ENCODE measurements at places on chromosomes 5 and 9.

- no peak for DNase-seq
These were observed 31.6 kb upstream of the CTSL start for GRCh38 chr9:87694236-87694755.

DNA sequence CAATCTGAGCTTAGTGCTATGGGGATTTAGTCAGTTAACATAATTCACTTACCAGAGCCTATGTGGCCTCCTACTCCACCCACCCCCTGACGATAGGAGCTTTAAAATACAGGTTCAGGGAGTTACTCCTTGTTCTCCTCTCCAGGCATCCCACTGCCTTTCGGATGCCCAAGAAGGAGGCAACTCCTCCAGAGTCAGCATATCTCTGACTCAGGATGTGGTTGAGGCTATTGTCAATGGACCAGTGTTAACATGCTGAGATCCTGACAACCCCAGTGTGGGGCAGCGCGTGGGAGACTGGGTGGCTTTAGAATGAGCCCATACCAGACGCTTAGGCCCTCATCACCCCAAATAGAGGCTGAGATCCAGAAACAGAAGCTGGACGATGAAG, 27.4 kb downstream of the BICD2 start:
- no peak for DNase-seq

DNA sequence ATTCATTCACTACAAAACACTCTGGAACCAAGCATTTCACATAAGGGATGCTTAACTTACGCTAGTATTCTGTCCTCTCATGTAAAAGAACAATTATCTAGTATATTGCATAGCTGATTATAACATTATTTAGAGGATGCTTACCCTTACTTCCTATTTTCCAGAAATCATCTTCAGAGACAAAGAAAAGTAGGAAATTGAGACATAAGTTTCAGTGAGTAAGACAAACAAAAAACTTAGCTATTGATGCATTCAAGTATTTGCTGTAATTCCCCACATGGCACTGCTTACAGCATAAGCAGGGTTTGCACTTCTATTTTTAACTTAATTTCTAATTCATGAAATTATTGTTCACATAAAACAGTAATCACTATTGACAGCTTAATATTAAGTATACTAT, 104.8 kb upstream of the SREK1 start:
- DNase-seq: no peak

DNA sequence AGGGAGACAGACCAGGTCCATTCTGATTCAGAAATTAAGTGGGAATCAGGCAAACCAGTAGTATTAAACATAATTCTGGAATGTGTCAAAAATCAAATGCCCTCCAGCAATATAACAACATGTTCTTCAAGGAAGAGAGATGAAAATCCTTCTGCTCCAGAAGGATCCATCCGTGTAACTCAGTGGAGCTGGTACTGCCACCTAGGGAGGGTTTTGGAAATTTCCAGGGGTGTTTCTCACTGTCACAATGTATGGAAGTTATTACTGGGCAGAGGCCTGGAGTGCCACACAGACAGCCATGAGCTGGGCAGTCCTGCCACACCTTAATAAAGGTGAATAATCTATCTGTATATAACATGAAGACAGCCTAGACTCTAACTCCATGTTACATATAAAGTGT, 87.5 kb downstream of the TTLL11 start:
- peak; percentile 22 for DNase-seq

DNA sequence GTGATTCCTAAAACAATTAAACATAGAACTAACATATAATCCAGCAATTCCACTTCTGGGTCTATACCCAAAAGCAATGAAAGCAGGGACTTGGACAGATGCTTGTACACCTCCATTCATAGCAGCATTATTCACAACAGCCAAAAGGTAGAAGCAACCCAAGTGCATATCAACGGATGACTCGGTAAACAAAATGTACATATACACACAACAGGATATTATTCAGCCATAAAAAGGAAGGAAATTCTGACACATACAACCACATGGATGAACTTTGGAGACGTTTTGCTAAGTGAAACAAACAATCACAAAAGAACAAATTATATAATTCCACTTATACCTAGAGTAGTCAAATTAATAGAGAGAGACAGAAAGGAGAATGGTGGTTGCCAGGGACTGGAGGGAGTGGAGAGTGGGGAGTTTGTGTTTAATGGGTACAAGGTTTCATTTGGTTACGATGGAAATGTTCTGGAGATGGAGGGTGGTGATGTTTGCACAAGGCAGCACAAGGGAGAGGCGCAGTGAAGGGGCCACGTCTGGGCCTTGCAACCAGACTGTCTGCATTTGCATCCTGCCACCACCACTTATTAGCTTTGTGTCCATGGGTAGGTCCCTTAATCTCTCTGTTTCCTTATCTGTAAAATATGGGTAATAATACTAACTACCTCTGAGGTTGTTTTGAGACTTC, 36.3 kb upstream of the RLN1 start:
- no peak for DNase-seq

DNA sequence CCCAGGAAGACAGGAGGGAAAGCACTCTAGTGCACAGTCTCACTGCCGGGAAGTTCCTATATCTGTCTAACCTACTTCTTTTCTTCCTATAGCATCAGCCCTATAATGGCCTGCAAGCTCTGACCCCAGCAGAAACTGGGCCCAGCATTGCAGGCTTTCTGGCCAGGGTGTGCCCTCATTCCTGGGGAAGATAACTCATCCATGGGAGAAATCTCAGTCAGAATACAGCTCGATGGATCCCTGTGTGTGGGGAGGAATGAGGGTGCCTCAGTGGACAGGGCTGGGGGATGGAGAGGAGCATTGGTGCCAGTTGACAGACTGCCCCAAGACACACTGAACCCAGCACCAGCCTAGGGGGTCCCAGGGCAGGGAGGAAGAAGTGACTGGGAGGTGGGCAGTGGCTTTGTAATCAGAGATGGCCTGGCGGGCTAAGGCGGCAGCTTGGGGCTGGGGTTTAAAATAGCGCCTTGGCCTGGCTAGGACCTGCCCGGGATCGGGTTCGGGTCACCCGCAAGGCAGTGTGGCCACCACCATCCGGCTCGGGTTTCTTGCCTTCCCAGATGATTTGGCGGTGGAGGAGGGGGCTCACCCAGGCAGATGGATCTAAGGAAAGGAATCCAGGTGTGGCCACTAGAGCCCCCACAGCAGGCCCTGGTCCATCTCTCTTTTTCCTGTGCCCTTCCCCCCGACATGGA, 7.6 kb upstream of the CXXC5 start:
- no peak for DNase-seq

GRCh38 chr5:180535573-180535972, 41.4 kb downstream of the CNOT6 start:
- DNase-seq: peak; percentile 25

DNA sequence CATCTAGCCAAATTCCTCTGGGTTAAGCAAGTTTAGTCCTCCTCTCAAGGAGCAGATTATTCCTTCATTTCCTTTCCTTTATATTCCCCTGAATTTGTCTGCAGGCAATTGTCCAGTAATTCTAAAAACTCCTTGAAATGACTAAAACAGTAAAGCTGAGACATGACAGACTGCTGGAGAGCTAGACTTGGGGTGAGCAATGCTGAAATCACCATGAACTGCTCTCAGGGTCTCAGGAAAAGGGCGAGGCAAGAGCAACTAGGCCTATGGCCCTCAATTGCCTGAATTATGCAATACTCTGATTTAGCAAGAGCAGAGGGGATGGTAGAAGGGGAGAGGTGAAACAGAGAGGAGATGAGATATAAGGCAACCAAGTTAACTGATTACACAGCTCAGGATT, 172.9 kb upstream of the NREP start:
- peak; percentile 36 for DNase-seq

DNA sequence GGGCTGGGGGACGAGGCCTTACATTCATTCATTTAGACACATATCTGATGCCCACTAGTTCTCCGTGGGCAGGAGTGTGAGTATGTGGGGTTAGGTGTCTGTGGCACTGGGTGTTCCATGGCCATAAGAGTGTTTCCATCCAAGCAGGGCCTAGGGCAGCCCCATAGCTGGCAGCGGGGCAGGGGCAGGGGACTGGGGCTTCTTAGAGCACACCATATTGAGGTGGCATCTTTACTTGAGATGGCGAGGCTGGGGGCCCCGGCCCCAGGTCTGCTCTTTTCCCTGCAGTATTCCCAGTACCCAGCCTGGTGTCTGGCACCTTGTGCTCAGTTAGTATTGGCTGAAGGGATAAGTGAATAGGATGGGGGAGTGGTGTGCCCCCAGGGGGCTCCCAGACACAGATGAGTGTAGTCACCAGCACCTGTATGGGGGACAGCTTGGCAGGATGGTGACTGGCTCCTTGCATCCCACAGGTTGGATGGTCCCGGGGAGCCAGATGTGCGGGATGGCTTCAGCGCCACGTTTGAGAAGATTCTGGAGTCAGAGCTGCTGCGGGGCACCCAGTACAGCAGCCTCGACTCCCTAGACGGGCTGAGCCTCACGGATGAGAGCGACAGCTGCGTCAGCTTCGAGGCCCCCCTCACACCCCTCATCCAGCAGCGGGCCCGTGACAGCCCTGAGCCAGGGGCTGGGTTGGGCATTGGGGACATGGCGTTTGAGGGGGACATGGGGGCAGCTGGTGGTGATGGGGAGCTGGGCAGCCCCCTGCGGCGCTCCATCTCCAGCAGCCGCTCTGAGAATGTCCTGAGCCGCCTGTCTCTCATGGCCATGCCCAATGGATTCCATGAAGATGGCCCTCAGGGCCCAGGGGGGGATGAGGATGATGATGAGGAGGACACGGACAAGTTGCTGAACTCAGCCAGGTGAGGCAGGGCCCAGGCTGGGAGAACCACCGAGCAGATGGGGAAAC, 17.5 kb downstream of the PSD2 start:
- no peak for DNase-seq

DNA sequence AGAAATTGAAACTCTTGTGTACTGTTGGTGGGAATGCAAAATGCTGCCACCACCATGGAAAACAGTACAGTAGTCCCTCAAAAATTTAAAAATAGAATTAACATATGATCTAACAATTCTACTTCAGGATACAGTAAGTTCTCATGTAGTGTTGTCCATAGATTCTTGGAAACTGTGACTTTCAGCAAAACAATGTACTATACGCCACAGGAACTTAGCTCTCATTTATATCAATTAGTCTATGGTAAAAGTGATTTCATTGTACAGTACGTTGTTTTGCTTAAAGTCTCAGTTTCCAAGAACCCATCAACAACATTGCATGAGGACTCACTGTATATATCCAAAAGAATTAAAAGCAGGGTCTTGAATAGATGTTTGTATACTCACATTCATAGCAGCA, 233.5 kb upstream of the GAS1 start:
- no peak for DNase-seq

- no peak for DNase-seq
These were observed 39.8 kb upstream of the PCSK5 start for GRCh38 chr9:75850459-75851200.

DNA sequence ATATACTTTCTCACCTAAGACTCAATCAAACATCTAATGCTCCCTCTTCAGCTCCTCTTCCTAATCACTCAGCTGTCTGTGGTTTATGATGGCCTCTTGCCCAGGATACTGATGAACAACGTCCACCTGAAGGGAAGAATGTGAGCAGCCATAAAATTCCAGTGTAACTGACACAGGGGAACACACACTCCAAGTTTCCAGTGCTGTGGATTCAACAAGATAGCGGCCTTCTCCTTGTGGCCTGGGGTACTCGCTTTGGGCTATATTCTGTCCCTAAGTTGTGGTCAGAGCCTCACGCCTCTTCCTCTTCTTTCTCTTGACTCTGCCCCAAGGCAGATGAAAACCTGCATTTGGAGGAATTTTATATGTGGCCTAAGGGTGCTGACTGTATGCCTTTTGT, 11.7 kb downstream of the B4GALT1 start:
- DNase-seq: no peak

GRCh38 chr5:111311666-111312065, 87.5 kb downstream of the CAMK4 start:
- DNase-seq: peak; percentile 19

All from brain (organoid and tissue), 16 donors.